ENCODE measurements at places on chromosomes 6 and 20. TPM values are rescaled to one million over a fixed set of nuclear protein-coding genes. Genes with fewer than 3 reads are reported as not detected.

Gene CRIP3
- not detected for total RNA-seq

Gene PRDM1
- total RNA-seq, result not detected

Gene EEF1A2
- 62.5 TPM for total RNA-seq

Gene DNMT3B
- total RNA-seq, result 6.6 TPM

Gene VNN1
- total RNA-seq, result 1.1 TPM

Gene RAB44
- total RNA-seq, result not detected

Gene TRIM40
- not detected for total RNA-seq

Gene CRISP3
- total RNA-seq, result not detected

Gene SGK2
- total RNA-seq, result 0.72 TPM

Gene PRSS16
- 0.33 TPM for total RNA-seq

GRCh38 chr6:146397638-146398037 is 146.0 kb upstream of the RAB32 start:
- DNase-seq, result no peak

- no peak for DNase-seq
These were observed 487.6 kb downstream of the TFAP2A start for GRCh38 chr6:9927275-9927674.

DNA sequence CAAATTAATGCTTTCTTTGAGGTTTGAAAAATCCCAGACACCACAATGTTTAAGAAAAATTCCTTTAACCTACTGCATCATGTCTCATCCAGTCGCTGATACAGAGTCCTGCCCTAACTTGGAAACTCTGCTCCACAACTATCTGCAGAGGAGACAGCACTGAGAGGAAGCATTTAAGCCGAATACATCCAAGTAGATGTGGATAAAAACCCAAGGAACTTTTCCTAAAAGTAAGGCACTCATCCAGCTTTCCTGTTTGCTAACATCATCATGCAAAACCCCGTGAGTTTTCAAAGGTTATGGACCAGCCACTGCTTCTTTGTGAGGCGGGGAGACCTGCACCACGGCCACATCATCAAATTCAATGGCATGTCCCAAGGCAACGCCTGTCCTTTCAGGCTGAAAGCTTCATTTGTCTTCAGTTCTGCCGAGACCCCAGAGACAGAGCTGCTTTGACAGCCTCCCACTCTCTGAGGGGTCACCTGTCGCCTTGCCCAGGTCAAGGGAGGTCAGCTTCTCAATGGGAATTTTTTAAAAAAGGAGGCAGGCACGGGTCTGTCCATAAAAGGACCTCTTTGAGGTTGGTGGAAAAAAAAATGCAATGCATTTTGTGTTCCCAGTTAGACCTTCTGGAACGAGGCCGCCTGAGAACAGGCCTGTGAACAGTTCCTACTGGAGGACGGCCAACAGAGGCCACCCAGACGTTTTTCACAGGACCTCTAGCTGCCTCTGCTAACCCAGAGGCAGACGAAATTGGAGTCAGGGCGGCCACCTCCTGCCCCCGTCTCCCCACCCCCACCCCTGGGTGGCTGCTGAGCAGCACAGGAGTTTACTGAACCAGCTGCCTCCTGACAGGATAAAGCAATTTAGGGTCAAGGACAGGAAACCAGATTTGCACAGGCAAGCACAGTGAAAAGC is 142.5 kb upstream of the HDDC2 start:
- no peak for DNase-seq

GRCh38 chr6:84447651-84448050 is 220.2 kb upstream of the CEP162 start:
- DNase-seq, result no peak

- peak; percentile 69 for DNase-seq
These were observed 139.0 kb downstream of the PXDC1 start for GRCh38 chr6:3612341-3613041.

GRCh38 chr20:61056627-61057442 is 195.2 kb upstream of the CDH4 start:
- DNase-seq, result no peak

DNA sequence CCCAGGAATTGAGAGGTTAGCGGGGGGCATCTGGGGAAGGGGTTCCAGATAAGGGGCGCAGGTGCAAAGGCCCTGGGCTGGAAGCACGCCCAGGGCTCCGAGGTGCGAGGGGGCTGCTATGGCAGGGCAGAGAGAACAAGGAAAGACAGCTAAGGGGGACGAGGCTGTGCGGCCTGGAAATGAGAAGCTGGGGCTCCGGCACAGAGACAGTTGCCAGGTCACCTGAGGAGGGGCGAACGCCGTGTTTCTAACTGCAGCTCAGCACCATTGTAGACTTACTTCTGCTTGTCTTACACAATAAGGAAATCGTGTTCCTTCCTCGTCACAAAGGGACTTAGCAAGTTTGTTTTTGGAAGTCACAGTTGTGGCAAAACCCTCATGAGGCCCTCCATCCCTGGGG is 68.9 kb upstream of the TBXT start:
- no peak for DNase-seq

GRCh38 chr20:64236137-64237088 is 19.1 kb upstream of the PCMTD2 start:
- no peak for DNase-seq

DNA sequence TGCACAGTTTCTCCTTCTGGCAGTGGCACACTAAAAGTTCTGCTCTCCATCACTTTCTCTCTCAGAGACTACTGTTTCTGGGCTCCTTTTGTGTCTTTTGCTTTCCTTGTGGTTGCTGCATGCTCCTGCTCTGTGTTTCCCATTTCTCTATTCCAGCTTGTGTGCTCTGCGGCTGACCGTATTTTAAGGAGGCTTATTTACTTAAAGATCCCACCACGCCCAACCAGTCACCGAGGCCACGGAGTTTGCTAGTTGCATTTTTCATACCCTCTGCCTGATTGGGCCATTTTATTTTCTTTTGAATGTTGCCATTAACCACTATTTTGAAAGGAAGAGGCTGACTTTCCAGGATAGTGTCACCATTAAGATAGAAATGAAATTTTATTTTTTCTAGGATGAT is 626.4 kb upstream of the MMS22L start:
- DNase-seq, result no peak

DNA sequence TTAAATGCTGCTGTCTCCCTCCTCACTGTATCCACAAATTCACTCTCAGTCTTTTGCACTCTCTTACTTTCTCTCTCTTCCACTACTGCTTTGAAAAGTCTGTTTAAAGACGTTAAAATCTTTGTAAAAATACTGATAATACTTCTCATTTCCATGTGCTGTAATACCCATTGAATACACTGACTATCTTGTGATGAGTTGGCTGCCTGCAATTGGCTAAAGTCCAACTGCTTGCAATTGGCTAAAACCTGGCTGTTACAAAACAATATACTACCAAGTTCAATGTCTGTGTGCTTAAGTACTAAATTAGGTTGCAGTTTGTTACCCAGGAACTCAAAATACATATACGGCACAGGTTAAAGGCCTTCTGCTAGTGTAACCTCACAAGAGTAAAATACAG is 264.8 kb downstream of the THBS2 start:
- DNase-seq, result no peak

GRCh38 chr6:1651362-1651761 is 41.6 kb downstream of the FOXC1 start:
- DNase-seq, result no peak

- DNase-seq, result no peak
These were observed 301.1 kb upstream of the QKI start for GRCh38 chr6:163113358-163113962.

- no peak for DNase-seq
These were observed 47.0 kb downstream of the BCAS1 start for GRCh38 chr20:54023406-54023805.

- DNase-seq, result no peak
These were observed 63.7 kb upstream of the SHLD1 start for GRCh38 chr20:5686384-5687105.

- DNase-seq, result no peak
These were observed at the start of gene EMILIN3 for GRCh38 chr20:41366546-41367392. Gene EMILIN3 (minus strand): TSS chr20:41366818. CDS start chr20:41366634, 184 bp downstream.

DNA sequence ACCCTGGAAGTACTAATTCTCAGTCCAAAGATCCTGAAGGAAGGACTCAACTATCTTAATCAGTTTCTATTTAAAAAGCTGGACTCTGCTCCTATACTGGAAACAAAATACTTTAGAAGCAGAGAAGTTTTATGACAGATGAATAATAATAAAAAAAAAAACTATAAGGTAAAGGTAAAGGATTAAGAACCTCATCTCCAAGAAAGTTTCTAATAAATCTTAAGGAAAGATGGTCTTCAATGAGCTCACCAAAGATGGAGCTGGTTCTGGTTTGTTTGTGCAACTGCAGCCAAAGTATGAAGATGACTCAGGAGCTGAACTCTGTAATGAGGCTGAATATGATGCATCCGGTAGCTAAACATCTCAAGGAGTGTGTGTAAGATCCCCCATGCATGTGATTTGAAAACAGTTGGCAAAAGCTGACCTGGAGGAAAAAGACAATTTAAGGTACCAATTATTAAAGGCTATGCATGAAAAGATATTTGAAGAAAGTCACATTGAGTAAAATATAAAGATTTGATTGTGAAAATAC is 25.2 kb downstream of the MED23 start:
- DNase-seq, result peak; percentile 58

GRCh38 chr20:3652221-3652620 is 11.0 kb downstream of the GFRA4 start:
- DNase-seq, result no peak

DNA sequence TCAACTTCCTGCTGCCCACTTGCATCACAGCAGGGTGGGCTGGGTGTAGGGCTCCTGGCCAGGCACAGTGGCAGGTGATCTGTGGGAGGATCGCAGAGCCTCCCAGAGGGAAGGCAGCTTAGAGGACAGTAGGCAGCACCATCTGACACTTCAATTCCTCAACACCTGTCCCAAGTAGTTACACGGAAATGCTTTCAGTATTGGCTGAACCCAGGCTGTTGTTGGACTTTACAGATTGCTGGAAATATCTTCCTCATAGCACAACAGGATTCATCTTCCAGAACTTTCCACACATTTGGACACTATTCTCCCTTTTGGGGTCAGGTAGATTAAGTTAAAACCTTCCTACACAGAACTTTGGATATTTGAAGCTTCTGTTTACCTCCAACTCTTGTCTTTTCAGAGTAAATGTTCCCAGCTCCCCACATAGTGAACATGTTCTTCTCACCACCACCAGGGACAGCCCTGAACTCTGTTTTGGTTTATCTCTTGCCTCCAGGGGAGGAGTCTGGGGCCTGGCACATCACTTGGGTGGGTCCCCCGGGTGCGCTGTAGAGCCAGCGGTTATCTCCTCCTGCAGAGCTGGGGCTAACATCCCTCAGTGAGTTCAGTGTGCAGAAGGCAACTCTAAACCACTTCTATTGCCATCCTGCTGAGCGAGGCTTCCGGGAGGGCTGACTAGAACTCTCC is 3.5 kb upstream of the SLC22A2 start:
- DNase-seq, result no peak

DNA sequence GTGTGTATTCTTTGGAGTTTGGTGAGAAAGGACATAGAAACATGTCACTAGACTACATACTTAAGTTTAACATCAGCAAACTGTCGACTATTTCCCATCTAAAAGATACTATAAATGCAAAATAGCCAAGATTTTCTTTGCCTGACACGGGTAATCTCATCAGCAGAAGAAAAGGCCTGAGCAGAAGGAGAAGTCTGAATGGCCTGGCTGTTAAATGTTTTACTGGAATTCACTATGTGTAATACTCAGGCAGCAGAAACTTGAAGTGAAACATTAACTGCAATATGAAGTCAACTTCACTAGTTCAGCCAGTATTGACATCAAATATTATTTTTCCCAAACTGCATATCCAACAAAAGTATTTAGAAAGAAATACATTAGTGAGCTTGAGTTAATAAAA is 6.4 kb upstream of the DSE start:
- no peak for DNase-seq

DNA sequence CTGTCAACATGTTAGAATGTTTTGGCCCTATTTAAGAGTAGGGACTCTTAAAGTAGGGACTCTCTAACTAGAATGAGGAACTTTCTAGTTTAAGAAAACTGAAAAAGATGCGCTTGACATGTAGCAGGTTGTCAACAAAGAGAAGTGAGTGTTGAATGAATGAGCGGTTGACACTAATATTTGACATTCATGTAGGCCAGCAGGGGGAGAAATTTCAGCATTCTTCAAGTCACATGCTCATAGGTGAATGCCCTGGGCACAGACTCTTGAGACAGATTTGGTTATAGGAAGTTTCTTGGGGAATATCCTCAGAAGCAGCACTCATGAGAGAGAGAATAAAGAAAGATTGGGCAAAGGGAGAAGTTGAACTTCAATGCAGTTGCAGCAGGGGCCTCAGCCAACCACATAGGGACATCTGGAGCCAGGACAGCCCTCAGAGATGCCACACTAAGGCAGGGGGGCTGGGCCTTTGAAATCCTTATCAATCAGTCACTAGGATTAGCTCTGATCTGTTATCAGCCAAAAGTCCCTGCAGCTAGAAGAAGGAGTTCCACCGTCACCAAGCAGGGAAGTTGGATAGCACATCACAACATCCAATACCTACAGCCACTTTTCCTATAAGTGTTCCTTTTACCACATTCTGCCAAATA is 145.1 kb upstream of the FKBP1C start:
- DNase-seq, result no peak

GRCh38 chr6:107360476-107360875 is 98.9 kb downstream of the PDSS2 start:
- no peak for DNase-seq

DNA sequence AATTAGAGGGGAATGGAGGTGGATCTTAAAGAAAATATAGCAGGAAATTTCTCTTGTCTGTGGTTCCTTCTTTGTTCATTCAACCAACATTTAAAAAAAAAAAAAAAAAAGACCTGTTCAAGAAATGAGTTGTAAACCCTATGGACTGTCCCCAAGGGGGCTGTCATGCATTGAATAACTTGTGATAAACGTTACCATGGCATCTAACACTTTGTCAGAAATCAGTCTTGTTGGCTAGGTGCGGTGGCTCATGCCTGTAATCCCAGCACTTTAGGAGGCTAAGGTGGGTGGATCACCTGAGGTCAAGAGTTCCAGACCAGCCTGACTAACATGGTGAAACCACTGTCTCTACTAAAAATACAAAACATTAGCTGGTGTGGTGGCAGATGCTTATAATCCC is 381.7 kb downstream of the BCKDHB start:
- DNase-seq, result no peak

GRCh38 chr20:50635676-50636600 is 55.4 kb downstream of the RIPOR3 start:
- peak; percentile 57 for DNase-seq

DNA sequence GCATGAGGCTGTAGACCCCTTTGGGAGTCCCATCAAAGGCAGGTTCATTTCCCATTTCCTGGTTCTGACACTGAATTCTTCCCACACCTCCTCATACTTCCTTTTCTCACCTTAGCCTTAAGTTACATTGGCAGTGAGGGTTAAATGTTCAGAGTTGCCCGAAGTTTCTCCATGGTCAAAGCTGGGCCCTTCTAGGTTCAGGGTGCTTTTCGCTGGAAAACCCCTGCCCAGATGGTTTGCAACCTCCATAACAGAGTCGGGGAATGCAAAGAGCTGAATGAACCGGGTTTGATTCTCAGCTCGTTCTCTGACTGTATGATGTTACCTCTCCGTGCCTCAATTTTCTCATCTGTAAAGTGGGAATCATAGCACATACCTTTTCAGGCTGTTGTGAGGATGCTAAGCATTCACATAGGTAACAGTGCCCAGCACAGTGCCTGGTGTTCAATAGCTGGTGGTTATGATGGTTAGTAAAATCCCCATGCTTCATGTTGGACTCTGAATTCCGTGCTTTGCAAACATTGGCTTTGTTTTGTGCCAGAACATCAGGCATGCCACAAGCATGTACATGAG is 149.8 kb downstream of the NFATC2 start:
- no peak for DNase-seq
